Stimulated activated CD4-positive, alpha-beta T cell treated with anti-CD3 and anti-CD28 coated beads, Interleukin-15, amount 100 ng/mL, for 48 hours (primary cell): ENCODE measurements at places on chromosomes 16 and 17.
A peak's percentile ranks its signal among the peaks of the same experiment; 100 is the strongest.

- DNase-seq = no peak
These were observed 29.8 kb downstream of the LIG3 start for GRCh38 chr17:35010093-35010492.

GRCh38 chr17:42852351-42852750, 1.4 kb downstream of the AOC3 start:
- DNase-seq = no peak

GRCh38 chr16:87955302-87956097, 4.3 kb downstream of the BANP start:
- no peak for DNase-seq

GRCh38 chr17:7650509-7651096, at the start of gene ATP1B2:
Gene ATP1B2 (plus strand): TSS chr17:7650926. CDS start chr17:7651519, 593 bp downstream.
- DNase-seq = peak; percentile 41

GRCh38 chr16:56477096-56477878, 25.9 kb downstream of the OGFOD1 start:
- DNase-seq = no peak

- no peak for DNase-seq
These were observed 11.3 kb downstream of the LIG3 start for GRCh38 chr17:34991606-34992005.
